ENCODE measurements at places on chromosomes 12 and 14.

DNA sequence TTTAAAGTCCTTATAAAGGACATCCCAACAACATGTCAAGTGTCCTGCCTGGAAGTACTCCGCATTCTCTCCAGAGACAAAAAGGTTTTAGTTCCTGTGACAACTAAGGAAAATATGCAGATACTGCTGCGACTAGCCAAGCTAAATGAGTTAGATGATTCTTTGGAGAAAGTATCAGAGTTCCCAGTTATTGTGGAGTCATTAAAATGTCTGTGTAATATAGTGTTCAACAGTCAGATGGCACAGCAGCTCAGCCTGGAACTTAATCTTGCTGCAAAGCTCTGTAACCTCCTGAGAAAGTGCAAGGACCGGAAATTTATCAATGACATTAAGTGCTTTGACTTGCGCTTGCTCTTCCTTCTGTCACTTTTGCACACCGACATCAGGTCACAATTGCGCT is 40.2 kb downstream of the RIC8B start:
- DNase-seq, result no peak

GRCh38 chr12:31781894-31782540 is 53.2 kb upstream of the AMN1 start:
- DNase-seq, result no peak

DNA sequence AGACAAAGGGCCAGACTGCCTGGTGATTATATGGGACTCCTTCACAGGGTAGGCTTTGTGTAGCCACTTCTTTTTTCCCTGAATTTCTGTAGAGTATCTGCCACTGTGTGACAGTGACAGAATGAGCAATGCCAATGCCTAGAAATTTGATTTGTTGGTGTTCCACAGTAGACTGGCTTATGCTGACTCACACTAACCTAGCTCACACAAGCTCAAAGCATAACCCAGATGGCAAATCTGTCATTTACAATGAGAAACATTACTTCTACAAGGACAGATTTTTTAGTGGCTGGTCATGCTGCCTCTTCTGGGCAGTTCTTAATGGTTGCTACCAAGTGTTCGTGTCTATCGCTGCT is 15.9 kb downstream of the CFAP251 start:
- DNase-seq, result no peak

DNA sequence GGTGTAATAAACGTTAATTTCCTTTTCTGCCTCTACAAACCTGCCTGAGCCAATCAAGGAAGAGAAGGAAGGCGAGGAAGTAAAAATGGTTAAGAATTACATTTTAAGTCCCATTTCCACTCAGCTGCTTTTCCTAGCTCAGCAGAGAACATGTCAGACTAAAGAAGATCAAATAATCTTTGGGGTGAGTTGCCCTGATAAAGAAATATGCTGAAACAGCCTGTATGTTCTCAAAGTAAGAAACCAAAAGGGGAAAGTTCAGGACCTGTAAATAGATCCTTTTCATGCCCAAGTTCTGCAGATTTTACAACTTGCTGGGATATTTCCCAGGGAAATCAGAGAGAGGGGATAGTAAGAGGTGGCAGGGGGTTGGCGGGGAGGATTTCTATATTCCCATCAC is 55.5 kb downstream of the PHLDA1 start:
- DNase-seq, result no peak

GRCh38 chr14:105498430-105499255 is 7.6 kb downstream of the TEDC1 start:
- no peak for DNase-seq

DNA sequence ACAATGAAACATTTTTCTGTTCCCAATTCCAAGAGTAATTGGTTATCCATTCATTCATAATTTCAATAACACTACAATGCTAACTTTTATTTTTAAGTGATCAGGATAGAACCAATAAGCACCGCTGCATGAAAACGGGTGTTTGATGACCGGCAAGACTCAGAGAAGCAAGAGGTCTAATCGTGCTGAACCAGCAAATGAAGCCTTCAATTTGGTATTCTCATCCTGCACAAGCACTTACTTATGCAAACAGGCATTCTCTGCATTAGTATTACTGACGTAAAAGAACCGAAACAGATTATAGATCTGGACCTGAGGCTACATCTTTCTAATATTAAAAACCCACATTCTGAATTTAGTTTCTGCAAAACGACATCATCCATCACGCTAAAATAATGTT is 67.7 kb downstream of the RBM19 start:
- DNase-seq, result no peak

DNA sequence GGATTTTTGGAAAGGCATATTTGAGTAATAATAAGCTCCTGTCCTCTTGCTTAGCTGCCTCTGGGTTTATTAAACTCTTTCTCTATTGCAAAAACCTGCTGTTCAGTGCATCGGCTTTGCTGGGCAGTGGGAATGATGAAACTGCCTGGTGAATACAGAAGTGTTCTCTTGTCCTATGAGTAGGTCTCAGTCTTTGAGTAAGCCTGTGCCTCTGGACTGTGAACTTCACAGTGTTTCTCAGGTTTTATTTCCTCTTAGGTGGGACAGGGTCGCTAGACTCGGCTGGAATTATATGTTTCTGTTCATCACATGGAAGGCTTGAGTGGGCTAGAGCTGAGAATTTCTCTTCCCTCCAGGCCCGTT is 46.4 kb downstream of the CRADD start:
- no peak for DNase-seq

- DNase-seq, result no peak
These were observed 8.5 kb upstream of the MDM1 start for GRCh38 chr12:68340404-68341270.
